Uterus (tissue), 4 donors: ENCODE measurements at places on chromosomes 6 and 20. TPM values are rescaled to one million over a fixed set of nuclear protein-coding genes. Genes with fewer than 3 reads are reported as not detected.

DNA sequence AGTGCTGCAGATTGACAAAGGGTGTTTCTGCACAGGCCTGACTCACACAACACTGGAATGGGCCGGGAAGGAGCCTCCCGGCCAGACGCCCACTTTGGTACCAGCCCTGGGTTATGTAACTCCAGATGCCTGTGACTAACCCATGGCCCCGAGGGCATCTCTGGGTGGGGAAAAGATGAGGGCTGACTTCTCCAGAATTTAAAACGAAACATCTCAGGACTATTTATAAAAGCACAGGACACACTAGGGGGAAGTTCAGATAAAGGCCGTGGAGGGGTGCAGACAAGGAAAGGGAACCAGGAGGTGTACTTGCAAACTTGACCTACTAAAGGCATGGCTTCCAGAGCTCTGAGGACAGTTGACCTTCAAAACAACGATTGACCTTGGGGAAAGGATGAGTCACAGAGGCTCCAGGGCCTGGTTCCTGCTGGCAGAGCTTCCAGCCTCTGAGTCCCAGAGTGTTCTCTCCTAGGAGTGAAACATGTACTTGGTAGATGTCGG, 196.9 kb downstream of the NFATC2 start:
- no peak for DNase-seq

GRCh38 chr6:117449549-117450439, 24.1 kb upstream of the ROS1 start:
- peak; percentile 53 for DNase-seq

- no peak for DNase-seq
These were observed 2.6 kb downstream of the PACSIN1 start for GRCh38 chr6:34468378-34468892.

- no peak for DNase-seq
These were observed 83.8 kb downstream of the FNDC1 start for GRCh38 chr6:159252955-159253508.

GRCh38 chr20:41534842-41535241, 83.3 kb downstream of the CHD6 start:
- no peak for DNase-seq

IMPG1 gene
- 0.14 TPM for total RNA-seq
